ENCODE measurements at places on chromosomes 4 and X.

DNA sequence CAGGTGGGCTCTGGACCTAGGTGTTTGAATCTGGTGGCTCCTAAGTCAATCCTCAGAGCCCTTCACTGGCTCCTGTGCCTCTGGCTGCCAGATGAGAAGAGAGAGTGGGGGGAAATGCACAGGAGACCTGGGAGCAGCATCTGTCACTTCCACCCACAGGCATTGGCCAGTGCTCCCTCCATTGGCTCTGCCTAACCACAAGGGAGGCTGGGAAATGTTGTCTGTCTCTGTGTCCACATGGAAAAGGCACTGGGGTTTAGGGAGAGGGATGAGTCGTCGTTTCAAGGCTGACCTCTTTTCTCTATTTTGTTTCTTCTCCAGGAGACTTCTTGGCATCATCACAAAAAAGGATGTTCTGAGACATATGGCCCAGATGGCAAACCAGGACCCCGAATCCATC, 76.4 kb downstream of the CLCN4 start:
- DNase-seq: peak; percentile 37

- DNase-seq: no peak
These were observed 88.9 kb upstream of the POU3F4 start for GRCh38 chrX:83419030-83419792.

- DNase-seq: no peak
These were observed 308.0 kb downstream of the PPP3CA start for GRCh38 chr4:101039367-101039766.

DNA sequence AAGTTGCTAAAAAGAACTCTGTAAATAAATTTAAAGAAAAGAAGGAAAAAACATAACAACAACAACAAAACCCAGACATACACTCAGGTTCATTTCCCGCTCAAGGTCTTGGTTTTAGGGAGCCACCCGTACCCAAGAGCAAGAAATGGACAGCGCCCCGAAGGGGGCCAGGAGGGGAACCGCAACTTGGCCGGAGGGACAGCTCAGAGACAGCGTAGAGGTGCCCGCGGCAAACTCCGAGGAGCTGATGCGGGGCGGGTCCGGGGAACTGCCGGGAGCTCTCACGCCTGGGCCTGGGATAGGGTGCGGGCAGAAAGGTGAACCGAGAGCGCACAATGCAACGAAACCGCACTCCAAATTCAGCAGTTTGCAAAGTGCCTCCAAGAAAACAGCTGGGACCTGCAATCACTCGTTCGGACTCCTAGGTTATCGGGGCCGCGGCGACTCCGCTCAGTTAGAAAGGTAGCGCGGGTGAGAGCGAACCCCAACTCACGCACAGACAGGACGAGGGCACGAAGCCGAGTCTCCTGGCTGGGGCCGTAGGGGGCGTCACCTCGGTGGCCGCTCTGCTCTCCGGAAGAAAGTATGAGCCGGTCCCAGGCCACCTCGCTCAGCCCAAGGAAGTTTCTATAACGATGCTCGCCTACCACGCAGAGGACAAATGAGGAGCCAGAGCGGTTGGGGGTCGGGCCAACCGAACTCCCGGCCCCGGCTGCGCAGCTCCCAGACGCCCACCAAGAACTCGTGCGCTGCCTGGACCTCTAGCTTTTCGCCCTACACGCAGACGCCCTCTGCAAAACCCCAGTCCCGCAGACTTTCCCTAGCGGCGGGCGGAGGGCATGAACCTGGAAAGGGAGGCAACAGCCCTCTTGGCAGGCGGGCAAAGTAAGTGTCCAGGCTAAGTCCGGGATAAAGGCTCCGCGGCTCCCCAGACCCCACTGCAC, 1.4 kb downstream of the NDNF start:
- no peak for DNase-seq

DNA sequence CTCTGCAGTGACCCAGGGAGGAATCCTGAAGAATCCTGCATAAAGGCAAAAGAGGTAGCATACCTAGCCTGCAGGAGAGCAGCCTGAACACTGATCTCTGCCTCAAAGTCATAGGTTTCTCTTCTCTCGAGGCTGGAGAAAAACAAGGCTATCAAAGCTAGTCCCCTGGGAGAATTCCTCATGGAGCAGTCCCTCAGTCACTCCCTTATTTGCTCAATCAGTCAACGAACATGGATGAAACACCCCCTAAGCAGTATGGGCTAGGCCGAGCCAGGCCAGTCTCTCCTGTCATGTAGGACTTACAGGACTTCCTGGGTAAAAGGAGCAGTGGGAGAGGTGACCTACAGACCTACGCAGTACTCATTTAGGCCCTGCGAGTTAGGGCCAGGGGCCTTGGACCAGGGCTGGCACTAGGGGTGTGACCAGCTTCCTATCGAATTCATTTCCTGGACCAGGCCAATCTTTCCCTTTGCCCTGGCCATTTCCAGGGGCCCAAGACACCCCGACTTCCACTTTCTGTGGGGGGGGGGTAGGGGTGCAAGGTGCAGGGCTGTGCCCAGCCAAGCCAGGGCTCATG, 164.1 kb downstream of the EFNB1 start:
- no peak for DNase-seq

DNA sequence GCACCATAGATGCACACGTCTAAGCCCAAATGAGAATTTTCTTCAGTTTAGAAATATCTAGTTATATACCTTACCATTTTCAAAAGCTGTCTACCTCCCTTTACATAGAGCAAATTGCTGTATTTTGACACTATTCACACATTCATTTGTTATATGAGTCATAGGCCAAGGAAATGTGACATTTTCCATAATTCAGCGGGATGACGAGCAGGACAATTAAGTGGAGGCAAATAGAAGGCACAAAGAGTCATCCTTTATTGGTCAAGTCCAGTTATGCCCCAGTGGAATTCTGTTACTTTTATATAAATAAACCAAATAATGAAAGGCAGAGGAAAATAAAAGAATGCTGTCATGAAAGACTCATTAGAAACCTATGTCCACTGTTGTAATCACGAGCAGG, 27.9 kb downstream of the FGF13 start:
- no peak for DNase-seq

GRCh38 chr4:183830438-183830985, 74.6 kb upstream of the STOX2 start:
- DNase-seq: no peak

DNA sequence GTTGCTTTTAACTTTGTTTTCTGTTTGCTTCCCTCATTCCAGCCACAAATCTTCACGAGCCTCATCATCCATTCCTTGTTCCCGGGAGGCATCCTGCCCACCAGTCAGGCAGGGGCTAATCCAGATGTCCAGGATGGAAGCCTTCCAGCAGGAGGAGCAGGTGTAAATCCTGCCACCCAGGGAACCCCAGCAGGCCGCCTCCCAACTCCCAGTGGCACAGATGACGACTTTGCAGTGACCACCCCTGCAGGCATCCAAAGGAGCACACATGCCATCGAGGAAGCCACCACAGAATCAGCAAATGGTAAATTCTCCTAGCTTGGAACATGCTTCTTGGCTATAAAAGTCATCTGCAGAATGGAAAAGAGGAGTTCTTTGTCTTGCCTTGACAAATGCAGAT, 12.6 kb downstream of the AMTN start:
- no peak for DNase-seq

- DNase-seq: no peak
These were observed 254.2 kb upstream of the NWD2 start for GRCh38 chr4:36990128-36990872.

DNA sequence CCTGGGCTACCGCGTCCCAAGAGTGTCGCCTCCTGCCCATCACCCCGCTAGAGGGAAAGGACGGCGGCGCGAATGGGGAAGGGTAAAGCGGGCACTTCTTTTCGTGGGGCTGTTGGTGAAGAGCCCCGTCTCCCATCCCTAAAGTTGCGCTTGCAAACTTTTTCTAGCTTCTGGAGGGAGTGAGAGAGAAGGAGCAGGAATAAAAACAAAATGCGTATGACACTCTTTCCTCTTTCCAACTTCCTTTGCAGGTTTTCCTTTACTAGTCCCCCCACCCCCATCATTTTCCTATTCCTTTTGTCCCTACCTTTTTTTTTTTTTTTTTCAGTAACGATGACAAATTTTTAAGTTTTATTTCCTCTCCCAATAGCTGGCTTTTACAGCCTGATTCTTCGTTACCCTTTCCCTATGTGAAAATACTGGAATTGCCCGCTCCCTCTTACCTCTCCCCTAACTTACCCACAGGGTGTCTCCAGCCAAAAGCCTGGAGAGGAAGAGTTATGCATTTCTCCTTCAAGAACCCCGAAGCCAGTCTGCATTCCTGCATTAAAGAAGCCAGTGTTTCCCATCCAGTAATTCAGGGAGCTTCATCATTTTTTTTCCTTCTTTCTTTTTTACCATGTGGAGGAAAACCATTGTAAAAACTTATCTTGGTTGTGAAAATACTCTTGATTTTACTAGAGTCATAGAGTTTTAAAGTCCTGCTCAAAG, 613 bp upstream of the ARSJ start:
- no peak for DNase-seq

DNA sequence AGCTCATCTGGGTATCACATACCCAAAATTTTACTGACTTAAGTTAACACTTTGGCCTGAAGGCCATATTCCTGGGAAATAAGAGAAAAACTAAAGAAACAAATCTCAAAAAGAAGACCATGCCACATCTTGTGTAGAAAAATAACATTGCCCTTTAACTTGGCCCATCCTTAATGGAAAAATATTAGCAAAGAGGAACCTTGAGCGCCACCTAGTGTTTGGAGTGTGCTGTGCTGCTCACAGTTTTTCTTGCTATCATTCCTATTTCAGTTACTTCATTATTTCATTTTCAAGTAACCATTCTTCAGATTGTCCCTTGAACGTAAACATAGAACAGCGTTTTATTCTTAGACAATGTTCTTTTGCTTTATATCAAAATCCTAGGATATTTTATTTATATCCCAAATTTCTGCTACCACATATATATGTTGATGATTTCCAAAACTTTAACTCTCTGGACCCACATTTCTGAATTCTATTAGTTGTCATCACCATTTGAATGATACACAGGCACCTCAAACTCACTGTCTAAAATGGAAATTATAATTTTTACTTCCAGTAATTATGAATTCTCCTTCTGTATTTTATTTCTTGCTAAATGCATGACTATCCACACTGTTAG, 999.0 kb upstream of the ADGRL3 start:
- peak; percentile 17 for DNase-seq

GRCh38 chr4:142743121-142743825, 102.8 kb downstream of the INPP4B start:
- DNase-seq: no peak

Data from RCC 7860 (cell line).